RKO (cell line): ENCODE measurements at places on chromosomes 16 and 17.

DNA sequence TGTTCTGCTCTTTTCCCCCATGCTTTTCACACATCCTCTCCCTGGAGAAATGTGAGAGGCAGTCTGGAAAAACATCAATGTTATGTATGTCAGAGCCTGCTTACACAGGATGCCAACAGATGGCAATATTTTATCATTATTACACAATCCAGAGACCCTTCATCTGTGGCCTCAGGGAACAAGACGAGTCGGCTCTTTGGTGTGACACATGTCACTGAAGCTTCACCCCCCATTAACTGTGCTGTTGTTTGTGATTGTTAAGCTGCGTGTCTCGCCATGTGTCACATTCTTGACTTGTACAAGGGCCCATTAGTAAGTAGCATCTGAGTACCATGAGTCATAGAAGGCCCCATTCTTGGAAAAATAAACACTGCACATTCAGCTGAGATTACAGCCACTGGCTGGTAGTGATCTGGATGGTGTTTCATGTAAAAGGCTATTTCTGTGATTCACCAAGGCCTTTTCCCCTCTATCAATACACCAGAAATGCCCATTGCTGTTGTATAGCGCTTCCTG lies 682.1 kb upstream of the SOX9 start:
- DNase-seq, result peak; percentile 34

GRCh38 chr17:68302666-68303065 lies 11.4 kb downstream of the ARSG start:
- DNase-seq, result no peak

DNA sequence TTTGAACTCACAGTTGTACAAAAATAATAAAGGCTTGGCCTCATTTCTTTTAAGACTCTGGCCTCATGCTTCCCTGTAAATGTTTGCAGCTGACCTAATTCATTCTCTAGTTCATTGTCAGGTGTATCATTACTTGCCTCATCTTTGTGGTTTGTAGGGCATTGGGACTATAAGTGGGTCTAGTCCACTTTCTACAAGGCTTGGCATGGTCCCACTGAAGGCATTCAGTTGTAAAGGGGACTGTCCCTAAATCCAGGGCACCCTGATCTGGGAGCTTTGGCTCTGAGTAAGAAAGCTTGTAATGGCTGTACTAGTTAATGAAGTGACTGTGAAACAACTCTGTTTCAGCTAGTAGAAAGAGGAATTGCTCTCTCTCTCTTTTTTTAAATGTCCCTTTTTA lies 2.7 kb downstream of the KCTD2 start:
- DNase-seq, result no peak

DNA sequence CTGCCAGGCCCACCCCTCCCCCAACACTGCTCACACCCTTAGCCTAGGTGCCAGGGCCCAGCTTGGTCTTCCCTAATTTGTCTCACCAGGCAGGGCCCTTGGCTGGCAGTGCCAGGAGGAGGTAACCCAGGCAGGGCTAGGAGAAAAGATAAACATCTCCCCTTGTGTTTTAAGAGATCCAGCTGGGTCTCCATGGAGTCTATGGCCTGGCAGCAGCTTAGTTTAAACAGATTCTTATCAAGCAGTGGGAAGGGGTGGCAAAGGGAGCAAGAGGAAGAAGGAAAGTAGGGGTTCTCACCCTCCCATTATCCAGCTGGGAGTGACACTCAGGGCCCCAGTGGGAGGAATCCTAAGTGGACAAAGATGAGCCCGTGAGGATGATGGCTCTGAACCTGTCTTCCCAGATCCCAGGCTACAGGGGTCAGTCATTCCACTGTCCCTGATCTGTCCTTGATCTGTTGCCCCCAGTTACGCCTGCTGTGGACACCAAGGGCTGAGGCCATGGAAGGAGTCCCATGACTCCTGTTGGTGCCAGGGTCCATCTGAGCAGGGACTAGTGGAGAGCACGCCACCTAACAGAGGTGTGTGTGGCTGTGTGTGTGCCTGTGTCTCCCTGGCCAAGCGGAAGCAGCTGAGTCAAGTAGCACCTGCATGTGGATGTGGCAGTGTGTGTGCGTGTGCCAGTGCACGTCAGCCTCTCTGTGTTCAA lies 47.4 kb upstream of the MEIOC start:
- DNase-seq, result no peak

- DNase-seq, result no peak
Observed at GRCh38 chr16:1647856-1648255, 30.2 kb upstream of the JPT2 start.

- DNase-seq, result no peak
Observed at GRCh38 chr16:13480801-13481200, 439.2 kb upstream of the ERCC4 start.

GRCh38 chr17:41116297-41116696 lies 1.9 kb downstream of the KRTAP4-11 start:
- peak; percentile 77 for DNase-seq

GRCh38 chr16:2532494-2533141 lies 1.4 kb upstream of the CEMP1 start:
- peak; percentile 33 for DNase-seq

DNA sequence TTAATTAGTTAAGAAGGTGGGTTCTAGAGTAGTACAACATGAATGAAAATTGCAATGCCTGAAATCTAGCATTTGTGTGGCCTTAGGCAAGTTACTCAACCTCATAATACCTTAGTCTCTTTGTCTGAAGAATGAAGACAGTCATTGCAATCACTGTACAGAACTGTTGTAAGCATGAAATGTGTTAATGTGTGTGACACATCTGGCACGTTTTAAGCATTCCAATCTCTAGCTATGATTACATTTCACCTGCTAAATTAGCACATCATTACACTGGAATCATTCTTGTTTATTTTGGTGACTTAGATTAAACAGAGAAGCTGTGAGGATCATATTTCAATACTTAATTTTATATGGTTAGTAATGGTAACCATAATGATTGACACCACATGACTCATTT lies 629.7 kb upstream of the KIF2B start:
- DNase-seq, result no peak

DNA sequence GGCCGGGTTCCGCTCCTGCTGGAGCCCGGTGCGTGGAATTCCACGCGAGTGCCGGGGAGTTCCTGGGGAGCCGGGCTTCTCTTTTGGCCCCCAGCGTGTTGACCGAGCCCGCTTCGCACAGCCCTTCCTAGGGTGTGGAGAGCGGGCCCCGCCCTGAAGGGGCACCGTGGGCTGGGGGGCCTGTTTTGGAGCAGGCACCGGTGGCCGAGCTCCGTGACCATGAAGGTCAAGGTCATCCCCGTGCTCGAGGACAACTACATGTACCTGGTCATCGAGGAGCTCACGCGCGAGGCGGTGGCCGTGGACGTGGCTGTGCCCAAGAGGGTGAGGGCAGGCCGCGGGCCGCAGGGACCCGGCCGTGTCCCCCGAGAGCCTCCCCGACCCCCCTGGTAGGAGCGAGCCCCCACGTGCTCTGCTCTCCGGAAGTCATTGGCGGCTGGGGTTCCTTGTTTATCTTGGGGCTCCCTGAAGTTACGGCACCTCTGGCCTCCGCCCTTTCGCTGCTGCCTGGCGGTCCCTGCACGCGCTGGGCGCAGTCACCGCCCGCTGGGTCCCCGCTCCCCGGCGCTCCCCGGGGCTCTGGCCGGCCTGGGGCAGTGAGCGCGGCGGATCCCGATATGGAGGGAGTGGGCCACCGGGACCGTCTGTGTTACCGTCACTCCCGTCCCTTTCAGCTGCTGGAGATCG lies 528 bp downstream of the HAGHL start:
- DNase-seq, result peak; percentile 77

DNA sequence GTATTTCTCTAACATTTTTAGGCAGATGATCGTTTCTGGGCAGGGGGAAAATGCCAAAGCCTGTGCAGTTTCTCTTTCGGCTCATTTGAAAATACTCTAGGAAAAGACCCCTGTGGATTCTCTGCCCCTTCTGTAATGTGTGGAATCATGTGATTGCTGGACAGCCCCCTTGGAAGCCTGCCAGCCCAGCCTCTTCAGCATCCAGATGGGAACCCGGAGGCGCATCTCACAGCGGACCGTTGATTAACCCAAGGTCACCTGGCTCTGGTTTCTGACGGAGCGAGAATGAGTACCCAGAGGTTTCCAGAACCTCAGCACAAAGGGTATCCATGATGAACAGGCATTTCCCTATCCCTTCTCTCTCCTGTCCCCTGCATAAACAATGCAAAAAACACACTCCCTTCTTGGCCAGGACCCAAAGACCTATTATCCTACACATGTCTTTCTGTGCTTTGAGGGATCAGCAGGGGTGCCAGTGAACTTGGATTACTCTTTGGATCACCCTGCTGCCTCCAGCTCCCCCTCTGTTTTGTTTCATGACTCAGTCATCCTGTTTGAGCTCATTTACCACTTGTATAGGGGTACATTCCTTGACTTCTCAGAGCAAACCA lies 957.1 kb upstream of the RBFOX1 start:
- DNase-seq, result no peak

- DNase-seq, result no peak
Observed at GRCh38 chr16:3816326-3816725, 64.2 kb downstream of the CREBBP start.

DNA sequence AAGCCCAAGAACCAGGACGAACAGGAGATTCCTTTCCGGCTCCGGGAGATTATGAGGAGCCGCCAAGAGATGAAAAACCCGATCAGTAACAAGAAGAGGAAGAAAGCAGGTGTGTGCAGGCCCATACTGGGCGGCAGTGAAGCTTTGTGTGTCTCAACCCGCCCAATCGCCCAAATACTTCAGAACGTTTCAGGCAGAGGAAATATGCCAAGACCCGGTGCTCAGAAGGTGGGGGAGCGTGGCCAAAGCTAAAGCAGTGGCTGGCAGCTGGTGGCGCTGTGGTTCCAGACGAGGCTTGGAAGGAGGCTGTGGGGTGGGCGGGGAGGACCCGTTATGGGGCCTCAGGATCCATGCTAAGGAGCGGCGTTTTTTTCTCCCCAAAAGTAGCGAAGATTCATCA lies 1.2 kb downstream of the CCDC137 start:
- DNase-seq, result peak; percentile 78

GRCh38 chr16:60648290-60648689 lies 1387.9 kb downstream of the CDH8 start:
- peak; percentile 4 for DNase-seq

GRCh38 chr17:29591737-29592608 lies 959 bp upstream of the ANKRD13B start:
- DNase-seq, result peak; percentile 93

- no peak for DNase-seq
Observed at GRCh38 chr16:46882304-46882939, 1.7 kb upstream of the GPT2 start.

DNA sequence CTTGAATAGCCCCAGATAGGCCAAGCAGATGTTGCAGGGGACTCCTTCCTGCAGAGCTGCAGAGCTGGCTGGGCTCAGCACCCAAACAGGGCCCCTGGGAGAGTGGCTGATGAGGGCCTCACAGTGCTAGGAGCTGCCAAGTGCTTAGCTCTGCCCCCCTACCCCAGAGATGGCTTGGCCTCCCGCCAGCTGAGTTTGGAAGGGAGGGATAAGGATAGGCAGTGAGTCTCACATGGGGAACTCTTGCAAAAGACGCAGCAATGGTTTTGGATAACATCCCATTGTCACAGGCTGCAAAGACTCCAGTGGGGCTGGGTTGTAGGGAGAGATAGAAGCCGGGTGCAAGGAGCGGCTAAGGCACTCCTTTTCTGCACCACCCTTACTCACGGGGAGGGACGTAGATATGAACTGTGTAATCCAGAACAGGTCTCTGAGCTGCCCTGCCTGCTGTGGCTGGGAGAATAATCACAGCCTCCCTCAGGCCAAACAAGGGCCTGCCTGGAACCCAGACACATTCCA lies 52.9 kb upstream of the MAF start:
- no peak for DNase-seq

DNA sequence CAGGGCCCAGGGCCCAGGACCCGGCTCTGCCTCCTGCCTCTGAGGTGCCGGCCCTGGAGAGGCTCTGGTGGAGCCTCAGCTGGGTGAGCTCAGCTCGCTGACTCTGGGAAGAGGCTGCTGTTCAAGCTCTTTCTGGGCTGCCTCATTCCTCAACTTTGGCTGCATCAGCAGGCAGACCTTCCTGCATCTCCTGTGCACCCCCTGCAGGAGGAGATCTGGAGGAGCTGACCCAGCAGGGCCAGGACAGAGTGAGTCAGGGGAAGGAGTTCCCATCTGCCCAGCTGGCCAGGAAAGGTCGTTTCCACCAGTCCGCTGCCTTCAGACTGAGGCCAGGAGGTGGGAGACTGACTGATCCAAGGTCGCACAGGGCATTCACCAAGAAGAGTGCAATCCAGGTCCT lies 10.7 kb downstream of the CRHR1 start:
- peak; percentile 12 for DNase-seq

DNA sequence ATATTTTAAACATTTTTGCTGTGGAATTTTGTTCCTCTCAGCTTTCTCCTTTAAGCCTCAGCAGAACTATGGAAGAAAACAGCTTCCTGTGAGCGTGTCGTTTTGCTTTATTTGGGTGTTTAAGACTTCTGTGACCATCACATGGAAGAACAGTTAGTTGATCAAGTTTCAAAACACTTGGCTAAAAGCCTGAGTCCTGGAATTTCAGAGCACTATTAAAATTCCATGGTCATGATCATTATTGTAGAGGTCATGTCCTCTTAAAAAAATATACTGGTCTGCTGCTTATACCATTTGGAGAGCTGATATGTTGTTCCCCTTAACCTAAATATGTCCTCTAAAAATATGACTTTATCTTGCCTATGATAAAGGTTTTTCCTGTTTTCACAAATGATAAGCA lies 12.6 kb upstream of the CDR2 start:
- no peak for DNase-seq

DNA sequence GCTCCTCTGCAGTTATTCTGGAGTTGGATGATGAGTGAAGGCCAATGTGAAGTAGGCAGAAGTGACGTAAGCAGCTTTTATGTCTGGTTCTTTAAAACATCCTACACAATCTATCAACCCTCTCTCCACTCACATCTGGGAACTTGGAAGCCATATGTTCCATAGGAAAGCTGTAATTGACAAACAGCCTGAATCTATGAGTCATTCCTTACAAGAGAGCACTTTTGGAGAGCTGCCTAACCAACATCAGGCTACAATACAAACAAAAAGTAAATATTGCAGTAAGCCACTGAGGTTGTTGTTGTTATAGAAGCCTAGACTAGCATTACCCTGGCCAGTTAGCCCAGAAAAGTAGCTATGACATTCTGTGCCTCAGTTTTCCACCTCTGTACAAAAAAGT lies 5.9 kb downstream of the CCL7 start:
- no peak for DNase-seq

GRCh38 chr17:59483860-59484259 lies 81.5 kb upstream of the DHX40 start:
- DNase-seq, result no peak

DNA sequence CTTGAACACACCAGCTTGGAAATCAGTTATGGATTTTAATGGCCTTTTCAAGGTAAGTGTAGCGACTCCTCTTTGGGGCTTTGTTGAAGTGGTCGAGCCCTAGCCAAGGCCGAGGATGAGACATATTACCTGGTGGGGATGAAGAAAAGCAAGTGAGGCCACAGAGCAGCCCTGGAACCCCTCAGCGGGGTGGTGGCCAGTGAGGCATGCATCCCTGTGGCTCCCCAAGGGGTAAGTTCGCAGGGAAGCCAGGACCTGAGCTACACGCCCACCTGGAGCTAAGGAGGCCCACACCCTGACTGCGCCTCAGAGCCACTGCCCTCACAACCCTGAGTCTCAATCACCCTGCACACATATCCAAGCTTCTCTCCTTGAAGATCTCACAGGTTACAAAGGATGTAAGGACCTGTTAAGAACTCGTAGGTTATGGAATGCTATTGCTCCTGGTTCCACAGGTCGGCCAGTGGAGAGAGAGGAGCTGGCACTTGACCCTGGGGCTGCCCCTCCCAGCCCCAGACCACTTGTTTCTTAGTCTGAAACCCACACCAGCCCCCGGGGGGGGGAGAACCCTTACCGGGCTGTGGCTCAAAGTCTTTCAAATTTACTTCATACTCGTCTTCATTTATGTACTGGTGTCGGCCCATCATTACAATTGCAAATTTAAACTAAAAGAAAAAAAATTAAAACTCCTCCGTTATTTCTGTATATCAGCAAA lies 12.0 kb downstream of the LITAFD start:
- DNase-seq, result no peak
